Vagina (tissue), 2 donors: ENCODE measurements at places on chromosomes 1 and 21.

DNA sequence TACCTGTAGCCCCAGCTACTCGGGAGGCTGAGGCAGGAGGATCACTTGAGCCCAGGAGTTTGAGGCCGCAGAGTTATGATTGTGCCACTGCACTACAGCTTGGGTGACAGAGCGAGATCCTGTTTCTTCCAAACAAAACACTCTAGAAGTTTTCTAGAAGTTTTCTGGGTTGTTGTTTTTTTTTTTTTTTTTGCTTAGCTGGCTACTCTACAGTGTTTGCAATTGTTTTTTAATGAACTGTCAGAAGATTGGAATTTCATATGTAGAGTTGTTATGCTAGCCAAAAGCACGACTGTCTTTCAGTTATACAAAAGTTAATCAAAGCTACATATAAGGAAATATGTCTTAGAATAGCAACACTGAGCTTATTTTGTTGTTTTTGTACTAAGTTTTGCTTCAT is 30.9 kb upstream of the NEXN start:
- no peak for DNase-seq

DNA sequence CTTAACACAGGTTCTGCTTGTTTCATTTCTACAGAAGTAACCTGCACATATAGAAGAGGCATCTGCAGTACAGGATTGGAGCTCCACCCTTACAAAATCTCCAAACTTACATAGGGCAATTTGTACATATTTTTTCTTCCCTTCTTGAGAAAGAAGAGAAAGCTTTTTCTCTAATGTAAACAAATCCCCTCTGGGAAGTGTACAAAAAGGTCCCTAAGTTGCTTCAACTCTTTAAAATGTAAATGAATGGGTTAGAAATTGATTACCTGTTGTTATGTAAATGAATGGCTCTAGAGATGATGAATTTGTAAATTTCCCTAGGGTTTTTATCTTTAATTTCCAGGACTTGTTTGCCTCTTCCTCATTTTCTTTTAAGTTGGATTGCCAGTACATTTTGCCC is 1183.7 kb downstream of the MRPL39 start:
- DNase-seq, result no peak

GRCh38 chr1:204331275-204331674 is 28.5 kb downstream of the PLEKHA6 start:
- DNase-seq, result no peak

DNA sequence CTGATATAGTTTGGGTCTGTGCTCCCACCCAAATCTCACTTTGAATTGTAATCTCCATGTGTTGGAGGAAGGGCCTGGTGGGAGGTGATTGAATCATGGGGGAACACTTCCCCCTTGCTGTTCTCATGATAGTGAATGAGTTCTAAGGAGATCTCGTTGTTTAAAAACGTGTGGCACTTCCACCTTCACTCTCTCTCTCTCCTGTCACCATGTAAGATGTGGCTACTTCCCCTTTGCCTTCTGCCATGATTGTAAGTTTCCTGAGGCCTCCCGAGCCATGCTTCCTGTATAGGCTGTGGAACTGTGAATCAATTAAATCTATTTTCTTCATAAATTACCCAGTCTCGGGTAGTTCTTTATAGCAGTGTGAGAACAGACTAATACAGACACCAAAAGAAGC is 40.4 kb downstream of the FRRS1 start:
- DNase-seq, result no peak

- no peak for DNase-seq
Observed at GRCh38 chr1:110846861-110847260, 26.1 kb upstream of the CD53 start.

DNA sequence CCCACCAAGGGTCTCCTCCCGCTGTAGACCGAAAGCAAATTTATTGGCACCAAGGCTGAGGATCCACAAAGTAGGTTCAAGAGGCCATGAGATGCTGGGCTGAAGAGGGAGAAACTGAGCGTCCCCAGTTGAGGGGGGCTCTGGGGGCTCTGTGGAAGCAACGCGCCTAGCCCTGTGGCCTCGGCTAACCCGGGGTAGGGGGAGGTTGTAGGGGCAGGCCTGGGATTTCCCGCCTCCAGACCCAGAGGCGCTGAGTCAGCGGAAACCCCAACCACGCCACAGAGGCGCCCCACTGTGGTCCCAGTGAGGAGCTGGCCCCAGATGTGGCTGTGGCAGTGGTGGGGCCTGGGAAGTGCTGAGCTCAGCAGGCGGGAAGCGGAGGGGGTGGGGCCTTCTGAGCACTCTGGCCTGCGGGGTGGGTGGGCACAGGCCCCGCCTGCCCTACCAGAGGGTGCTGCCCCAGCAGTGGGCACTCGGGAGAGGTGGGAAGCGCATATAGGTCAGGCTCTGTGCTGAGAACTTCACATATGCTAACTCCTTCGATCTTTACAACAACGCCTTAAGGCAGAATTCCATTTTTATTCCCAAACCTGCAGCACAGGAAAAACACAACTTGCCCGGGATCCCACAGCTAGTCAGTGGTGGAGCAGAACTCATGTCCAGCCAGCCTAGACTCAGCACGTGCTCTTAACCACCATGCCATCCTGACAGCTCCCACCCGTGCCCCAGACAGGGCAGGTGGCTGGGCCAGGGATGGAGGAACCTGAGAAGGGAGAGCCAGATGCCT is 1.5 kb upstream of the COL16A1 start:
- no peak for DNase-seq

DNA sequence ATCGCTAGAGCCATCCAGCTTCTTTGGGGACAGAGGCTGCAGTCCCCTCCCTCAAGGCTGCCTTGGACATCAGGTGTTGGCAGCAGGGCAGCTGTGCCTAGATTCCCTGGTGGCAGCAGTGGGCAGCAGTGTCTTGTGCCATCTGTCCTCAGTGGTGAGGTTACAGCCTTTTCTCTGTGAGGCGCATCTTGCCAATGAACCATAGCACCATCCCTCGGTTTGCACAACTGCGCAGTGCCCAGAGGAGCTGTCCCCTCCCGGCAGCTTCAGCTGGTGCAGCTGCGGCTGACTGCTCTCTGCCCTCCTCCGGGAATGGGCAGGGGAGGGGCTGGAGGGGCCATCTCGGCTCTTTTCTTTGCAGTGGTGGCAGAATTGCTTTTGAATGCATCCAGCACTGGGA is 59.0 kb upstream of the C8B start:
- DNase-seq, result no peak

DNA sequence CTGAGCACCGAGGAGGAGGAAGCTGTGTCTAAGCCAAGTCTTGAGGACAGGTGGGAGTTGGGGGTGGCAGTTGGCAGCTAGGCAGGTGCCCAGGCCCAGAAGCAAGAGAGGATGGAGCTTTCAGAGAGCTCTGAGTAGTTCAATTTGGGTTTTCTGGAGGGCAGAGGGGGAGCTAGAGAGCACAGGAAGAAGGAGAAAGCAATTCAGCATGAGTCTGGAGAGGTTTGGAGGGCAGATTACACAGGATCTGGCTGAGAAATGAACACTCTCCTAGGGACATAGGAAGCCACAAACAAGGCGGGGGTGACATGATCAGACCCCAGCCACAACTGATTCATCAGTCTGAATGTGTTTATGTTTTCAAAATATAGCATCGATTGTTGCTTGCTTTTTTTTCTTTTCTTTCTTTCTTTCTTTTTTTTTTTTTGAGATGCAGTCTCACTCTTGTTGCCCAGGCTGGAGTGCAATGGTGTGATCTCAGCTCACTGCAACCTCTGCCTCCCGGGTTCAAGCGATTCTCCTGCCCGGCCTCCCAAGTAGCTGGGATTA is 23.8 kb downstream of the PTPRF start:
- no peak for DNase-seq

DNA sequence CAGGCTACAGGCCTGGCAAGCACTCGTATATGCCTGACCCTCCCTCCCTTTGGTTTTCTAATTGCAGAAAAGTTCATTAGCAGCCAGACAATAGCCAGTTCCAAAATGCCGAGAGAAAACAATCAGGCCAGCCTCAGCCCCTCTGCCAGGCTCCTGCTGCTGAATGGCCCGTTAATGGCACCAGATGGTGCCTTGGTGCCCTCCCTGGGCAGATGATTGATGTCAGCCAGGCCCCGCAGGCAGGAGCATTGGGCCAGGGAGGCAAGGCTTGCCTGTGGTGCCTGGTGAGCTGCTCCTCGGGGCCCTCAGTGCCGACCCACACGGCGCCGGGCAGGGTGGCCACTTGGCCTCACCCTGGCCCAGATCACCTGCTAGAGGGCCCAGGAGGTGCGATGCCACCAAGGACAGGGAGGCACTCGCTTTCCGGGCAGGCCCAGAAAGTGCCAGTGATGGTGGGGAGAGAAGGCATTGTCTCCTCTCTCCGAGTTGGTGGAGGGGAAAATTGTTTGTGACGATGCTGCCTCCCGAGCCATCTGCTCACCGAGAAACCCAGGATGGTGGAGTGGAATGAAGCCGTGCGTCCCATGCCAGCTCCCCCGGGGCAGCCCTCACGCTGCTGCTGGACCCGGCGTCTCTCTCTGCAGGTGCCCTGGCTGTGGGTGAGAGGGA is 28.1 kb downstream of the QSOX1 start:
- DNase-seq, result no peak

GRCh38 chr1:107389410-107390396 is 248.9 kb downstream of the NTNG1 start:
- DNase-seq, result no peak

DNA sequence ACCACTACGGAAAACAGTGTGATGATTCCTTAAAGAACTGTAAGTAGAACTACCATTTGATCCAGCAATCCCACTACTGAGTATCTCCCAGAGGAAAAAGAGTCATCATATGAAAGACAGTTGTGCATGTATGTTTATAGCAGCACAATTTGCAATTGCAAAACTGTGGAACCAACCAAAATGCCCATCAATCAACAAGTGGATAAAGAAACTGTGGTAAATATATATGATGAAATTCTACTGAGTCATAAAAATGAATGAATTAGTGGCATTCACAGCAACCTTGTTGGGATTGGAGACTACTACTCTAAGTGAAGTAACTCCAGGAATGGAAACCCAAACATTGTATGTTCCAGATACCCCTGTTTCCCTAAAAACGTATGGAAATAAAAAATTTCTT is 337.0 kb upstream of the PTBP2 start:
- no peak for DNase-seq

DNA sequence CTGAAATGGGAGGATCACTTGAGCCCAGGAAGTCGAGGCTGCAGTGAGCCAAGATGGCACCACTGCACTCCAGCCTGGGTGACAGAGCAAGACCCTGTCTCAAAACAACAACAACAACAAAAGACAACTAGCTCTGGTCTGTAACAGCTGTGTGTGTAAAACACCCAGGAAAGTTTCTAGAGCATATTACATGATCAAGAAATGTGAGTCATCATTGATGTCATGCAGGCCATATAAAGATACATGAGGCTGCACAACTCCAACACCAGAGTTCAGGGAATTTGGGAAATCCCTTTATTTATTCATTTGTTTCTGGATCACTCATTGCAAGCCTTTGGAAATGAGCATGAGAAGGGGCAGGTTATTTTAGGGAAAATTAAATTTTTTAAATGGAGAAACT is 50.3 kb upstream of the CTPS1 start:
- no peak for DNase-seq

DNA sequence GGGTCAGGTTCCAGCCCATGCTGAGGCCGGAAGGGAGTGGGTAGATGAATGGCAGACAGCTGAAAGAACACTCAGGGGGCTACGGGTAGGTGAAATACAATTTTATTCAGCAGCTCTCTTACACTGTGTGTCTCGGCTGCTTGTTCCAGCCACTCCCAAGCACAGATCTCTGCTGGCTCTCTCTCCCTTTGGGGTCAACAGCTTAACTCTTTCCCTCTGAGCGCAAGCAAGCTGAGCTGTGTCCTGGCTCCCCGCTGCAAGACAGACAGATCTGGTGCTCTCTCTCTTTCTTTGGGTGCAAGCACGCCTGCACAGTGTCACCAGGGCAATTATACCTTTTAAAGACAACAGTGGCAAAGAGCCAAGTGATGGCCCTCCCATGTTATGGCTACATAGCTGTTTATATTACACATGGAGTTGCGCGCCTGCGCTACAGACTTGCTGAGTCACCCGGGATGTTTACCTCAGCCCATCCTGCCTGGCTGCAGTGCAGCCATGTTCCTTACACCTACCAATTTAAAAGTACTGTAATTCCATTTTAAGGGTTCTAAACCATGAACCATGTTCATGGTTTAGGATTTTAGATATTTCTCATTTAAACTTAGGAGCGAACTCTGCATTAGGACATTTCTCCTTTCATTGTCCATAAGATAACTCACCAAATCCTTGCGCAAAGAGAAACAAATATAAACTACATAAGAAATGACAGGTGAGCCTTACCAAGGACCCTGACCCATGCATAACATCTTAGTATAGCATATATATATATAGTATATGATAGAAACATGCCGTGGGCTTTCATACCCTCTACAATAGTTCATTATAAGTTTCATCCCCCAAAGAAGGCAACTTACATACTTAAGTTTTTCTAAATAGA is 396.5 kb downstream of the SMYD3 start:
- no peak for DNase-seq

DNA sequence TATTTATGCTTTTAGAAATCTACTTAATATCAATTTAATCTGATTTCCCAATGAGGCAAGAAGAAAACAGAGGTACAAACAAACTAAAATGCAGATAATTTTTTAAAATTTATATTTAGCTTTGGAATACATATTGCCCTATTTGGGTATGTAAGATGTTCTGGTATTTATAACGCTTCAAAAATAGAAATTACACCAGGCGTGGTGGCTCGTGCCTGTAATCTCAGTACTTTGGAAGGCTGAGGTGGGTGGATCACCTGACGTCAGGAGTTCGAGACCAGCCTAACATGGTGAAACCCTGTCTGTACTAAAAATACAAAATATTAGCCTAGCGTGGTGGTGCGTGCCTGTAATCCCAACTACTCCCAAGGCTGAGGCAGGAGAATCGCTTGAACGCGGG is 13.3 kb downstream of the ITGB3BP start:
- no peak for DNase-seq
